H1 (cell line): ENCODE measurements at places on chromosomes 4 and X.

DNA sequence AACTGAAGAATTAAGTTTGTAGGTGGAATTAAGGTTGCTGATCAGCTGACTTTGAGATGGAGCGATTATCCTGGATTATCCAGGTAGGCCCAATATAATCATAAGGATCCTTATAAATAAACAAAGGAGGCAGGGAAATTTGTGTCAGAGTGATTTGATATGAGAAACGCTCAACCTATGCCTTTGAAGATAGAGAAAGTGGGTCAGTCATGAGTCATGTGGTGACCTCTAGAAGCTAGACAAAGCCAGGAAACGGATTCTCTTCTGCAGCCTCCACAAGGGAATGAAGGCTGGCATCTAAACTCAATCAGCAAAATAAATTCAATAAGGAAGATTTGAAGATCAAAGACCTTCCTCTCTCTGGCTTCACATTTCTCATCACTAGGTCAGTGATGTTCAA is 41.5 kb upstream of the SMIM10 start:
- no peak for DNase-seq

DNA sequence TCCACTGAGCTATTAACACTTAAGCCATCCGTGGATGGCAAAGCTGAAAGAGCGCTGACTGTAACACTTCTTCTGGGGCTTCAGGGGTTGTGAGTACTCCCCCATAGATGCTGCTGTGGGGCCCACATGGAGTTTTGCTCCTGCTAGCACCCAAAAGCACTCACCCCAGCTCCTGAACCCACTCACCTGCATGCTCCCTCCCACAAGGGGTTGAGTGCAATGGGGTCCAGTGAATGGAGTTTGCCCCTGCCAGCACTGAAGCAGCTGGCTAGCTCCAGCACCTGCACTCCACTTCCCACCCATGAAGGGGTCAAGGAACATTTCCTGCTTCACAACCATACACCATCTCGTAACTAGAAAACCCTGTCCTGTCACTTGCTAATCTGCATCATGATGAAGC is 78.9 kb downstream of the IL21 start:
- DNase-seq, result no peak

GRCh38 chr4:121050300-121050699 is 22.0 kb downstream of the NDNF start:
- DNase-seq, result no peak

- DNase-seq, result no peak
These were observed 70.1 kb downstream of the CCNG2 start for GRCh38 chr4:77226939-77227705.

DNA sequence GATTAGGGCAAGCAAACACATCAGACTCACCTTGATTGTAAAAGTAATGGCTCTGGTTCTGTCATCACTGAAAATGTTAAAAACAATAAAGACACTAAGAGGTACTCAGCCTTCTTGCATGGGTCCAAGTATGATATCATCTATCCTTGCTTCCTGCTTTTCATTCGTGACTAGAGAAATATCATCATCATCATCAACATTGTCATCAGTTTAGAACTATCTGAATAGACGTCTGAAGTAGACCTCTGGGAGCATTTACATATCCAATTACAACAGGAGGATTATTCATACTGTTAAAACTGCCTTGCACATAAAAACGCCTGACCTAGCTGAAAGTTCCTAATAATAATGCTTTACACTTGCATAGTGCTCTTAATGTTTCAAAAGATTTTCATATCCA is 9.8 kb upstream of the FRAS1 start:
- DNase-seq, result no peak

DNA sequence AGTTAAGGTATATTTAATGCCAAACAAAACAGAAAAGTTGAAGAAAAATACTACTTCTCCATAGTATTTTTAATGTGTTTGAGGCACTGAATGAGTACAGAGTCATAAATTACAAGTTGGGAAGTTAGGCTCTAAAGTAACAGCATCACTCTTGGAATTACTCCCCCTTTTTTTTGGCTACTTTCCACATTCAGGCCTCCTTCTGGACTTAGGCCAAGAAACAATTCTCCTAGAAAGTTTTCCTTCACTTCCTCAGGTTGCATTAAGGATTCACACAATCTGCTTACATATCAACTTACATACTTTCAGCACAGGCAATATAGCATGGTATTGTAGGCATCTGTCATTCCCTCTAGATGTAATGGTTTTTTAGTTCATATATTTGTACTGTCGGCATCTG is 52.1 kb downstream of the TMEM165 start:
- no peak for DNase-seq

- DNase-seq, result no peak
These were observed 9.5 kb downstream of the CSTF2 start for GRCh38 chrX:100829730-100830129.

DNA sequence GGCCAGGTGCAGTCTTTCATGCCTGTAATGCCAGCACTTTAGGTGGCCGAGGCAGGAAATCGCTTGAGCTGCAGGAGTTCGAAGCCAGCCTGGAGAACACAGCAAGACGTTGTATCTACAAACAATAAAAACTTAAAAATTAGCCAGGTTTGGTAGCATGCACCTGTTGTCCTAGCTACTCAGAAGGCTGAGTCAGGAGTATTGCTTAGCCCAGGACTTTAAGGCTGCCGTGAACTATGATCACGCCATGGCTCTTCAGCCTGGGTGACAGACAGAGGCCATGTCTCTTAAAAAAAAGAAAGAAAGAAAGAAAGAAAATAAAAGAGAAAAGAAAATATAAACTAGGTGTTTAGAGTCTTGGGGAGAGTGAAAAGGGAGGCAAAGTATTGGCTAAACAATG is 96.4 kb upstream of the PDE5A start:
- DNase-seq, result no peak

GRCh38 chr4:176841711-176842112 is 49.0 kb upstream of the VEGFC start:
- no peak for DNase-seq

DNA sequence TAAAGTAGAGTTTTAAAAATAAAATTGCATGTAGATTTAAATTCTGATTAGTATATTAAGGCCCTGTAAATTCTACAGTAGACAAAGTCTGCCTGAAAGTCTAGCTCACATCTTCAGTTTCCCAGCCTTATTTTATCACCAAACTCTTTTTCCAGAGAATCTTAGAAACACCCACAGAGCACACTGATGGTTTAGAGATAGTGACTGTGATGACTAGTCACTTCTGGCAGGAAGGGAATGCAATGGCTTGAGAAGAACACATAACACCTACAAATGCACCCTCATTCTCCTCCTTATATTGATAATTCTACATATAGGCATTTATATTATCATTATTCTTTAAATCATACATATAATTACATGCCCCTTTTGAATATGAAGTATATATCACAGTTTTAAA is 232.9 kb downstream of the ARAP2 start:
- DNase-seq, result no peak
